ENCODE measurements at places on chromosomes 16 and 17. TPM values are rescaled to one million over a fixed set of nuclear protein-coding genes. Genes with fewer than 3 reads are reported as not detected.

Gene ABCA6
- total RNA-seq = 127 TPM

Gene ORC6
- 10.8 TPM for total RNA-seq

Gene CIITA
- under 0.01 TPM for total RNA-seq

Gene CACNA1H
- total RNA-seq = 2.1 TPM

Gene RBFOX1
- total RNA-seq = not detected

Gene SDR42E2
- not detected for total RNA-seq

Gene AATK
- total RNA-seq = 1.3 TPM

Gene TSPOAP1
- total RNA-seq = not detected

Gene KCNJ2
- 0.25 TPM for total RNA-seq

Gene ACAP1
- 2.2 TPM for total RNA-seq

Gene CCL14
- not detected for total RNA-seq

Gene EVI2B
- 0.13 TPM for total RNA-seq

Gene NLRC3
- total RNA-seq = 0.06 TPM

Gene DNASE1L2
- total RNA-seq = 1.1 TPM

Gene MRPL10
- total RNA-seq = 13.1 TPM

Gene ZNF750
- total RNA-seq = not detected

Gene MT1H
- total RNA-seq = not detected

Gene KRT13
- total RNA-seq = not detected

Gene HSF4
- total RNA-seq = 4.9 TPM

All from aortic smooth muscle cell (primary cell).